ENCODE measurements at places on chromosomes 1 and 21.
A peak's percentile ranks its signal among the peaks of the same experiment; 100 is the strongest.

GRCh38 chr21:32082466-32082865 lies 196.4 kb downstream of the MIS18A start:
- DNase-seq = no peak

DNA sequence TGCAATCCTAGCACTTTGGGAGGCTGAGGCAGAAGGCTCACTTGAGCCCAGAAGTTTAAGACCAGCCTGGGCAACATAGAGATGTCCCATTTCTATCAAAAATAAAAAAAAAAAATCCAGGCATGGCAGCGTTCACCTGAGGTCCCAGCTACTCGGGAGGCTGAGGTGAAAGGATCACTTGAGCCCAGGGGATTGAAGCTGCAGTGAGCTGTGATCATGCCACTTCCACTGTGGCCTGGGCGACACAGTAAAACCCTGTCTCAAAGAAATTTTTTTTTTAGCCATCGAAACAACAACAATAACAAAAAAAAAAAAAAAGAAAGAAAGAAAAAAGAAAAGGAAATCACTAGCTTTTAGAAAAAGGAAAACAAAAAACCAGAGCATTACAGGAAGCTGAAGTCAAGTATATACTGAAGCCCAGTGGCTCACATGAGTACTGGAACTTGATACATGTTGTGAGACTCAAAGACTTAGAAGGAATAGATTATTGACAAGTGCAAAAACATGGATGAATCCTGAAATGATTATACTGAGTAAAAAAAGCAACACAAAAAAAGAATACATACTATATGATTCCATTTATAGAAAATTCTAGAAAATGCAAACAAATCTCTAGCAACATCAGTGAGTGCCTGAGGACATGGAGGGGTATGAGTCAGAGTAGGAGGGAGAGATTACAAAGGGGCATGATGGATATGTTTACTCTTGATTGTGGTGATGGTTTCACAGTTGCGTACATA lies 6.1 kb upstream of the RABGAP1L start:
- DNase-seq = no peak

- no peak for DNase-seq
Measured at GRCh38 chr1:170290991-170291390, 145.2 kb downstream of the NTMT2 start.

GRCh38 chr21:43015906-43016540 lies 41.7 kb downstream of the PKNOX1 start:
- DNase-seq = no peak

DNA sequence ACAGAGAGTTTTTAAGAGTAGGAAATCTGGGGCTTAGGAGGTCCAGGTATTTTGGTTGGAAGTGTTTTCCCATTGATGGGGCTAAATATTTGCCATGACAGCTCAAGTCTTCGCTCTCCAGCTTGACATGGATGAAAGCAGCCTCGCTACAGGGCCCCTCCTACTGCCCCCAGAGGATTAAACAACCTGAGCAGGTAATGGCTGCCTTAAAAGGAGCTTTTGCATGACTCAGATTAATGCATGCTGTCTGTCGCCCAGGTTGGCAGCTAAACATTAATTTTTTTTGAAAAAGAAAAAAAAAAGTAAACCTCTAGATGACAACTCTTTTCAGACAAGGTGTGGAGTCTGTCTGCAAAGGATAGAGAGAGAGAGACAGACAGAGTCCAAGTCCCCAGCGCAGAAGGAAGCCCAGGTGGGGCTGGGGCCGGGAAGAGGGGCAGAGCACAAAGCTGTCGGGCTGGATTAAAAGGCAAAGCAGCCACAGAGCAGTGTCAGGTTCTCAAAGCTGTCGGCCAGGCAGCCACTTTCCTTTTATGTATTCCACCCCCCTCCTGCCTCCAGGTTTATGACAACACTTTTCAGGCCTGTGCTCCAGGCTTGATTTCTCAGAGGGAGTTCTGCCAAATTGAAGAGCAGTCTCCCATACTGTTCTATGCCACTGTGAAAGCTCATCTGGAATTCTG lies 127.9 kb downstream of the CLIC6 start:
- DNase-seq = no peak

GRCh38 chr1:94329276-94329675 lies 88.9 kb upstream of the ABCD3 start:
- DNase-seq = no peak

- no peak for DNase-seq
Measured at GRCh38 chr1:116375887-116376728, 3.1 kb downstream of the ATP1A1 start.

GRCh38 chr21:44702973-44703730 lies 6.2 kb downstream of the KRTAP10-12 start:
- DNase-seq = no peak

GRCh38 chr1:51709951-51710350 lies 93.1 kb downstream of the OSBPL9 start:
- no peak for DNase-seq

GRCh38 chr1:205365945-205366463 lies 9.3 kb upstream of the KLHDC8A start:
- DNase-seq = peak; percentile 56

GRCh38 chr1:205715628-205716027 lies 34.4 kb downstream of the NUCKS1 start:
- no peak for DNase-seq

GRCh38 chr1:17440074-17440826 lies 773 bp upstream of the RCC2 start:
- DNase-seq = no peak

DNA sequence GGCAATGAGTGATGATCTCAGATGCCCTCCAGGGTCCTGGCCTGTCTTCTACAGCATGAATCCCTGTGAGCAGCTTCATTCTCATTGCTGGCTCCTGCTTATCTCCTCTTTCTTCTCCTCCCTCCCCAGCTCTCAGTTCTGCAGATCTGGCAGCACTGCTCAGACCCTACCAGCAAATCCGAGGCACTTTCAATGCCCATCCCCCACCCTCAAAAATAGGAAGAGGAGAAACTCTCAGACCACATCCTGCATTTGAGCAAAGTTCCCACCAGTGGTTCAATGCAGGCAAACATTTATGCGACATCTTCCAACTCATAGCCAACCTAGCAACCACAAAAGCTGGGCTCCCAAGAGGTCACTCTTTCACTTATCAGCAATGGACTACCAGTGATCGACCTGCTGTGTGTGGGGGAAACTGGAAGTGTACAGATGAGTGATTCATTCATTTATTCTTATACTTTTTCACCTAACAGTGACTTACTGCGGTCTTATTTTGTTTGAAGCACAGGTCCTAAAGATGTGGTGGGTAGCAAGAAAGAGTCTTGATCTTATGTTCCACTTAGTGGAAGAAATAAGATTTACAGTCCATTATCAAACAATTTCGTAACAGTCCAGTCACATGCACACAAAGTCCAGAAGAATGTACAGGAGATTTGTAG lies 5.8 kb upstream of the CHI3L2 start:
- no peak for DNase-seq

GRCh38 chr1:25815208-25816111 lies 4.3 kb upstream of the MTFR1L start:
- no peak for DNase-seq

GRCh38 chr1:212621043-212621948 lies 12.7 kb downstream of the ATF3 start:
- no peak for DNase-seq

DNA sequence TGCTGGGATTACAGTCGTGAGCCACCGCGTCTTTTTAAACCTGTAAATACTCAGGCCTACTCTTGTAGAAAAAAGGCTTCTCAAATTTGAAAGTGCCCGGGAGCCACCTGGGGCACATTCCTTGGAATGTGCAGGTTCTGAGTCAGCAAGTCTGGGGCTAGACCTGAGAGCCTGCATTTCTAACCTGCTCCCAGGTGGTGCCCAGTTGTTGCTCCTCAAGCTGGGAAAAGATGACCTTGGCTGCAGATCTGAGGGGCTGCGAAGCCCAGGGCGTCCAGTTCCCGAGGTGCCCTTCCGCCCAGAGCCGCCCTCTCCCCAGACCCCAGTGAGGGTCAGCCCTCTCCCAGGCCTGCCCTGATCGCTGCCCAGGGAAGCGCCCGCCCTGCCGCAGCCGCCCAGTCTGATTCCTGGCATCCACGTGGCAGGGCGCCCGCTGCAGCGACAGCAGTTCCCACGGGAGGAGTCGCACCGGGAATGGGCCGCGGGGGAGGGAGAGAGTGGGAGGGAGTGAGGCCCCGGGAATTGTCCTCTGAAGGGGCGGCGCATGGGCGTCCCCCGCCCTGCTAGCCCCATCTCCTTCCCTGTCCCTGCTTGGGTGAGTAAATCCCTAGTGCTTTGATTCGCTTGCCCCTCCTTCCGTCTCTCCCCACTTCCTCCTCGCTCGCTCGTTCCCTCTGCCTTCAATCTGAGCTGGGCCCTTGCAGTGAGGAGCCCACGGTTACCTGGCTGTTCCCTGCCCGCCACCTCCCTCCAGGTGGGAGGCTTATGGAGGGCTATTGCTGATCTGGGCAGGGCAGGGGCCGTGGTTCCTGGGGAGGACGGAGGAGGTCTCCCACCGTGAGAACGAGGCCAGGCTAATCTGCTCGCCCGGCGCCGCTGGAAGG lies 18.8 kb upstream of the TENT5B start:
- peak; percentile 34 for DNase-seq

DNA sequence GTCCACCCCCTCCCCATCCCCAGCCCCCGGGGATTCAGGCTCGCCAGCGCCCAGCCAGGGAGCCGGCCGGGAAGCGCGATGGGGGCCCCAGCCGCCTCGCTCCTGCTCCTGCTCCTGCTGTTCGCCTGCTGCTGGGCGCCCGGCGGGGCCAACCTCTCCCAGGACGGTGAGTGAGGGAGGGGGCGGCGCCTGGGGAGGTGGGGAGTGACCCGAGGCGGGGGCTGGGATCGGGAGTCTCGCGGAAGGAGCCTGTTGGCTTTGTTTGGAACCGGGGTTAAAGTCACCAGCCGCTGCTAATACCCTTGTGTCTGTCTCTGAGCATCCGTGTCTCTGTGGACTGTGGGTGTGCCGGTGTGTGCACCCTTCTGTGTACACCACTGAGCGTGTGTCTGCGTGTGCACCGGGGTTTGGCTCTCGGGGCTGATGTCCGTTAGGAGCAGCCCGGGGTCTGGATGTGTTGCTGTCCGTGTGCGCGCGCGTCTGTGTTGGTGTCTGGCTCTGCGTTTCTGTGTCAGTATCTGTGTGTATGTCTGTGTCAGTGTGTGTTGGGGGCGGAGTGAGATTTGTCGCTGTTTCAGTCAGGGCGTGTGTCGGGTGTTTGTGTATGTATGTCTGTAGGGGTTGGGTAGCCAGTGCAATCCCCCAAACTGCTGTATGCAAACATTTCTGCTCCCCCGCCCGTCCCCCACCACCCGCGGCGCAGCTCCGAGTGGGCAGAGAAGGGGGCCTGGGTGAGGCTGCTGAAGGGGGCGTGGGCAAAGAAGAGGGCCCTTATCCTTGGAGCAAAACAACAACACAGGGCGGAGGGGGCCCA lies 480 bp downstream of the CADM3 start:
- DNase-seq = peak; percentile 61

GRCh38 chr1:209398313-209398991 lies 185.1 kb upstream of the CAMK1G start:
- no peak for DNase-seq

GRCh38 chr21:38352536-38353219 lies 95.9 kb downstream of the KCNJ15 start:
- DNase-seq = no peak

- no peak for DNase-seq
Measured at GRCh38 chr1:74699331-74699730, 25.7 kb upstream of the ERICH3 start.

DNA sequence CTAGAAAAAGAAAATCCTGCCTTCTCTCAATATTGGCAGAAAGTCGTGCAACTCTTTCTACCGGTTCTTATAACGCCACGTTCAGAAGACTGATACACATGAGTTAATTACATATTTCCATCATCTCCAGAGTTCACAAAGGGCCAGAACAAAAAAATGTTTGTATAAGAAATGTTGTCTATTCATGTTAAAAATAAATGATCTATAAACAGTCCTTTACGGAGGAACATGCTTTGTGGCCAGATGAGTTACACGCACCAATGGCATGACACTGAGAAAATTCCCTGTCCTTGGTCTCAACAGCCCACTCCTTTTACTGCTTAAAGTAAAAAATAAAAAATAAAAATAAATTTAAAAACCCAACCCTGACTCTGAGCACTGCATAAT lies 29.5 kb downstream of the C2CD2 start:
- no peak for DNase-seq
